ENCODE measurements at places on chromosomes 12 and 14.
A peak's percentile ranks its signal among the peaks of the same experiment; 100 is the strongest.

- DNase-seq = no peak
Observed at GRCh38 chr12:3523728-3524127, 32.7 kb downstream of the PRMT8 start.

DNA sequence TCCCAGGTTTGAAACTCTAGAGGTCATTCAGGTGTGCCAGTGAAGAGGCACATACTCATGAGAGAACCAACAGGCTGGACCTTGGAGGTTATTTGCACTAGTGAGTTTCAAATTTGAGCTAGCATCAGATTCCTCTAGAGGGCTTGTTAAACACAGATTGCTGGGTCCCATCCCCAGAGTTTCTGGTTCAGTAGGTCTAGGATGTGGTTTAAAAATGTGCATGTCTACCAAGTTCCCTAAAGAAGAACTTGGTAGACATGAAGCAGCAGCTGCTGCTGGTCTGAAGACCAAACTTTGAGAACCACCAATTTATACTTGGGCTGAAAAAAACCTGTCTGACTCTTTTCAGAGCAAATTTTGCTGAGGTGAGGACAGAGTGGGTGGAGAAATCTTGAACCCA, 61.7 kb downstream of the SUSD6 start:
- no peak for DNase-seq

DNA sequence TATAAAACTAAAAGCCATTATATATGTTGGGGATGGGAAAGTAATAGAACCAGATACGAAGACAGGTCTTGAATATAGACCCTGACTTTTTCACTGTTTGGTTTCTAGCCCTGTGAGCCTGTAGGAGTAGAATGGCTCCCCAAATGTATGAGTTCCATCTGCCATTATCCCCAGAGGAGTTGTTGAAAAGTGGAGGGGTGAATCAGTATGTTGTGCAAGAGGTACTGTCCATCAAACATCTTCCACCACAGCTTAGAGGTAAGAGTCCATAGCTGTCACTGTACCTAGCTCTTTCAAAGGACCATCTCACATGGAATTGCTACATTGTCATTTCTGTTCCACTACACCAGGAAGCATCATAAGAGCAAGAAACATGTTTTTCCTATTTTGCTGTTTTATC, 1.1 kb downstream of the NCAPD2 start:
- DNase-seq = no peak

- DNase-seq = no peak
Observed at GRCh38 chr14:68424443-68425172, 368.3 kb downstream of the ZFP36L1 start.

DNA sequence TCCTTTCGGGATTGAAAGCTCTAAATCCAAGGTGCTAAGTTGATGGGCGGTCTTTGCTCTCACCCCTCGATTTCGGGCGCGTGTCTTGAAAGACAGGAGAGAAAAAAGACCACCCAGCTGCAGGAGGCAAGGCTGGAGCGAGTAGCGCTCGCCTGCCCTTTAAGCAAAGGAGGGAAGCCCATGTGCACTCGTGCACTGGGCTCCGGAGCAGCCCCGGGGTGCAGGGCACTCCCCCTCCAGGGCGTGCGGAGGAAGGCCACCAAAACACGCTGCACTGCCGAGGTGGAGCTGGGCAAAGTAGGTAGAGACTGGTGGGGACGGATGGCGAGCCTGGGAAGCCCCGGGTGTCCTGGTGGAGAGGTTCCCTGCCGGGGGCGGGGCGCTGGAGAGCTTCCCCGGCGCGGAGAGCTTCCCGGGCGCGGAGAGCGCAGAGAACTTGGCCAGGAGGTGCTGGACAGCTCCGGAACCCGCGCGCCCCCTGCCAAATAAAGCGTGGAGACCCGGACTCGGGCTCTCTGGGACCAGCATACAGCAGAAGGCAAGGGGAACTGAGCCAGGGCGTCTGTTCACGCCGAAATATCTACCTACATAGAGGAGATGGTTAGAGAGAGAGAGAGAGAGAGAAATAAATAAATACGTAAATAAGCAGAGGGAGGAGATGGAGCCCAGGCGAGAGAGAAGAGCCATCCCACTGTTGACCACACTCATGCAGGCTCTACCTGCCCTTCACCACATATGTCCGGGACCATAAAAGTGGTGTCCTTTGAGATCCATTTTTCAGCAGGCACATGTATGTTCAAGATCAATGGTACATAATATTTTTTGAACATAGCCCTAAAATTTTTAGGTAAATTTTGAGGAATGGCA, 662 bp upstream of the NELL2 start:
- DNase-seq = no peak

- no peak for DNase-seq
Observed at GRCh38 chr14:68248481-68249255, 429.1 kb downstream of the RAD51B start.

DNA sequence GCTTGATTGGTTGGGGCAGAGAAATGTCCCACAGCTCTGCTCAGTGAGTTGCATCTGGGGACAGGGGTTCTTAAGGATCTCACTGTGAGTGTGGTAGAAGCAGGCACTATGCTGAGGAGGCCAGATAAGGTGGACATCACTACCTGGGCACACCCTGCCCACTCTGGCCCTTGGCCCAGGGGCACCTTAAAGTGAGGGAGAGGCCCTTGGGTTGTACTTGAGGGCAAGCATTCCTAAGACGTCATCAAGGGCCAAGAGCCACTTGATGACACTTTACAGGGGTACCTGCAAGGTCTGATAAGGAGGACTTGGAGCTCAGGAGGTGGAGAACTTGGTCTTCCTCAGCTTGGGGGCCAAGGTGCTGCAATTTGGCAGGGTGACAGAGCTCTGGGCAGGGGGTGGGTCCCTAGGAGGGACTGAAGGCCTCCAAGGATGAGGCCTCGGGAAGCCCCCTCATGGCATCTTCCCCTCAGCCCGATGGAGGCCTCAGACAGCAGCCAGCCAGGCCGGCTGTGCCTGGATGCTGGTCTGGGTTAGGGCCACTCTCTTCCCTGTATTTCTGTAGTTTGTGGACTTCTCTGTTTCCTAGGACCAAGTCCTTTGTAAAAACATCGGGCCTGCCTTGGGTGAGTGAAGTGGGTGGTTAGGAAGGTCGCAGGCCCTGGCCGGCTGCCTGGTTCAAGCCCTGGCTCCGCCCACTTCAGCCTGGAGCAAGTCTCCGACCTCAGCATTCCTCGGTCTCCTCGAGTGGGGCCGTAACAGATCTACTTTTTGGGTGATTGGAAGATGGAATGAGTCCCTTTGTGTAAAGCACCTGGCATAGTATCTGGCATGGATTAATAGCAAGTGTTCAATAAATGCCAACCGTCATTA, 24.8 kb downstream of the GPR68 start:
- DNase-seq = no peak

DNA sequence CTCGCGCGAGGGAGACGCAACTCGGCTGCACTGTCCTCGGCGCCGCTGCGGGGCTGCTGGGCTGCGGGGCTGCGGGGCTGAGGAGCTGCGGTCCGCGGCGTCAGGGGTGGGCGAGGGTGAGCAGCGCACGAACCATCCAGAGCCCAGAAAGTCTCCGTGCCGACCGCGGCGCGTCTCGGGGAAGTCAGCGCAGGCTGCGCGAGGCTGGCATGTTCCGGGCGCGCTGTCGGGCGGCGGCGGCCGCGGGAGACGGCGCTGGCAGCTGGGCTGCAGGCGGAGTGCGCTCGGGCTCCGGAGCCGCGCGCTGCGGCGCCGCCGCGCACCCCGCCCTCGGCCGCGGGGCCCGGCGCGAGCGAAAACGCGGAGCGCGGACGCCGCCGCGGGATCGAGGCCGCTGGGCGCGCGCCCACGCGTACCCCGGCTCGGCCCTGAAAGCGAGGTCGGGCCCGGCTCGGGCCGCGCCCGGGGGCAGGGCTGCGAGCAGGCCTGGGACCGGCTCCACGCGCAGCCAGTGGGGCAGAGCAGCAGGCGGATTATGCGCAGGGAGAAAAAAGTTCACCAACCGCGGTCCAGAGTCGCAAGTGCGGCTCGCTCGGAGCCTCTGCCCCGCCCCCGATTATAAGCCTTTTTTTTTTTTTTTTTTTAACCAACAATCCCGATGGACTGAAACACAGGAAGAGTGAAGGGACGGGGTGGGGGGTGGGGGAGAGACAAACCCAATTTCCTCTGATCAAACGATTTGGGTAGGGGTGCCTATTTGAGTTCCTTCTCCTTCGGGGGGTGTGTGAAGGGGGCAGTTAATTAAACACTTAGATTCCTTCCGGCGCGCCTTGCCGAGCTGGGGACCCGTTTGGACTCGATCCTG, at the start of gene PRICKLE1:
Gene PRICKLE1, minus strand, starts transcription at position 282 of the 865 bp plus-strand sequence. CDS start 117,230 bp downstream, outside the sequence.
- peak; percentile 30 for DNase-seq

- no peak for DNase-seq
Observed at GRCh38 chr14:51657762-51658161, 6.1 kb downstream of the FRMD6 start.

GRCh38 chr12:110203546-110203945, 77.5 kb upstream of the ATP2A2 start:
- no peak for DNase-seq

DNA sequence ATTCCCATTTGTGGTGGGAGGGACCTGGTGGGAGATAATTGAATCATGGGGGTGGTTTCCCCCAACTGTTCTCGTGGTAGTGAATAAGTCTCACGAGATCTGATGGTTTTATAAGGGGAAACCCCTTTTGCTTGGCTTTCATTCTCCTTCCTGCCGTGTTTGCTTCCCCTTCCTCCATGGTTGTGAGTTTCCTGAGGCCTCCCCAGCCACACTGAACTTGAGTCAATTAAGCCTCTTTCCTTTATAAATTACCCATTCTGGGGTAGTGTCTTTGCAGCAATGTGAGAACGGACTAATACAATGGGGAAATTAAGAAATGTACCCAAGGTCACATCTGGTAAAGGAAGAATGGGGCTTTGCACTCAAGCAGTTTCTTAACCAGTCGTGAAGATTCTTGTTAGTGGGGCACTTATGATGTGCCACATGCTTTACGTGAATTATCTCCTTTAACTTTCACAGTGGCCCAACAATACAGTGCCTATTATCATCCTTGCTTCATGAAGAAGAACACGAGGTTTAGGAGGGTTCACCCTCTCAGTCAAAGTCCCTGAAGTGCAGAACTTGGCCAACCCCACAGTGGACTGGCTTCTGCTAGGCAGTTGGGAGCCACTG, 234.3 kb downstream of the EFCAB11 start:
- DNase-seq = no peak

- DNase-seq = no peak
Observed at GRCh38 chr12:77060883-77061240, 4.5 kb downstream of the E2F7 start.

DNA sequence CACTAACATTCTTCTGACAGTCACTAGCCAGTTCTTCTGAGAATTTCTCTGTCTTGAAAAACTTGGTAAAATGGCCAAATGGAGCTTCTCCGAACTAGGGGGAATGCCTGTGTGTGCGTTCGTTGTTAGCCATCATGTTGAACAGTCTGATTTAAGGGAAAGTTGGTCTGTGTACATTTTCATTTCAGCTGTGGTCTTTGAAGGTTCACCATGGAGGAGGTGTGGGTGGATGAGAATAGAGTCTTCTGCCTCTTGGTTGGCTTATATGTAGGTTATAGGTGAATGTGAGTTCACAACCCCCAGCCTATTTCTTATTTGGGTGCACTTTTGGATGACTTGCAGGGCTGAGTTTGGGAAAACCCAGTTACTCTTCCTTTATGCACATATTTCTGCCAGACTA, 12.9 kb downstream of the ETV6 start:
- DNase-seq = no peak

DNA sequence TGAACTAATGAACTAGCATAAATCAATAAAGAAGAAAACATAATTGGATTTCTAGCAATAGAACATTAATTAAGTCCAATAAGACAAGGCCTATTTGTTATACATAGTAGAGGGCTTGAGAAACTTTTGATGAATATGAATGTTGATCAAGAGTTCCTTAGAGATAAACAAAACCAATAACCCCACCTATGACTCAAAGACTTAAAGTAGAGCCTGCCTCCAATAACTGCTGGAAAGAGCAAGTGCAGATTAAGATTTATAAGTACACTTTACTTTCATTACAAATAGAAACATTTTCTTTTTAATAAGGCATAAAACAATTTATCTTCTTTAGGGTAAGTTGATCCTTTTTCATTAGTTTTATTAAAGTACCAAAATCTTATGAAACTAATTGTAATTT, 185.7 kb downstream of the SRGAP1 start:
- no peak for DNase-seq

DNA sequence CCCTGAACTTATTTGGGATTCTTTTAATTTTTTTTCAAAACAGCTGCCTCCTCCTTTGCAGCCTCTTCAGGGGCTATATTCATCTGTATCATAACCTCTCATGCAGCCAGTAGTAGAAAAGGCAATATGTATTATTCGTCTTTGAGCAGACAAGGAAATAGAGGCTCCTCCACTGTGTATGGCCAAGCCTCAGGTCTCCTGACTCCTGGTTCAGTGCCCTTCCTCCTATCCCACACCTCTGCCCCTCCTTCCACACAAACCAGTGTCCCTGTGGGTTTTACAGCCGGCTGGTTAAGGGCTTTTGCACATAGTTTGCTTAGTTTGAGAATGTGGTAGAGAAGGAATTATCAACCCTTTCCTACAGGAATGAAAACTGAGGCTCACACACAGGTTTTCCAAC, 8.8 kb upstream of the ACVRL1 start:
- no peak for DNase-seq

GRCh38 chr14:95323917-95324316, 4.2 kb upstream of the CLMN start:
- no peak for DNase-seq

GRCh38 chr12:119341988-119342387, 7.5 kb downstream of the CCDC60 start:
- no peak for DNase-seq

- no peak for DNase-seq
Observed at GRCh38 chr14:69323266-69323998, 63.5 kb downstream of the GALNT16 start.

- no peak for DNase-seq
Observed at GRCh38 chr14:23186913-23187654, 3.6 kb upstream of the SLC7A8 start.
